ENCODE measurements at places on chromosomes 4 and X.

- peak; percentile 81 for DNase-seq
Measured at GRCh38 chr4:181966104-181966551, 277.1 kb upstream of the TENM3 start.

GRCh38 chr4:159902648-159903047 lies 799.8 kb downstream of the RAPGEF2 start:
- no peak for DNase-seq

DNA sequence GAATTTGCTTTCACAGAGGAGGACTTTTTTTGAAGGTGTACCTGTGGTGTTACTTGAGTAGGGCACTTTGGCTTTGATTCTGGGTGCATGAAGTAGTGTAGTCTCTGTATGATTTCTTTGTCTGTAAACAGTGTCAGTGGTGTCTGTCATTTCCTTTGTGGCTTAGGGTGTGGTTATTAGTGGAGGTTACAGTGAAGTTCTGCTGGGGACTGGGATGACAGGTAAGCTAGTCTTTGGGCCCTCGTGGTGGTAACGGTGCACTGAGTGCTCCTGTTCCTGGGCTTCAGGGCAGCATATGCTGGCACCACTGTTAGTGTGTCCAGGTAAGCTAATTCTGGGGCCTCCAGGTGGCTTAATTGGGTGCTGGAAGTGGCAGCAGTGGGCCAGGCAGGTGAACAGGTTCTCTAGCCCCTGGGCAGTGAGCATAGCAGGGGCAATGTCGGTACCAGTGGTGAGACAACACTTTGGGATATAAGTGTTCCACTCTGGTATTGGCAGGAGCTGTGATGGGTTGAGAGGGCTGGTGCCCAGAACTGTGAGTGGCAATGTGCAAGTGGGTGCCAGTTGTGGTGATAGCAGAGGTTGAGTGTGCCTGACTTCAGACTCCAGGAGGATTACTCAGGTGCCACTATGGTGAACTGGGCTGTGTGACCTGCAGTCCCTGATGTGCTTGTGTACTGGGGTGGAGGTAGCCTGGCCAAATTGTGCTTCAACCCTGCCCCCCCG lies 26.0 kb upstream of the VSIG1 start:
- DNase-seq: no peak

- DNase-seq: no peak
Measured at GRCh38 chr4:65195002-65195401, 475.3 kb downstream of the EPHA5 start.
